ENCODE measurements at places on chromosomes 2 and 18. TPM values are rescaled to one million over a fixed set of nuclear protein-coding genes. Genes with fewer than 3 reads are reported as not detected.

The PHLPP1 gene
- 8.1 TPM for total RNA-seq

The UGT1A3 gene
- not detected for total RNA-seq

The CD226 gene
- 102 TPM for total RNA-seq

The SNORC gene
- 1.3 TPM for total RNA-seq

GRCh38 chr2:15747603-15748471 lies 156.2 kb downstream of the DDX1 start:
- no peaks in the 10 kb centered on the region for H3K4me1 ChIP-seq
- H3K36me3 ChIP-seq = no peaks in the 10 kb centered on the region
- no peak for DNase-seq

DNA sequence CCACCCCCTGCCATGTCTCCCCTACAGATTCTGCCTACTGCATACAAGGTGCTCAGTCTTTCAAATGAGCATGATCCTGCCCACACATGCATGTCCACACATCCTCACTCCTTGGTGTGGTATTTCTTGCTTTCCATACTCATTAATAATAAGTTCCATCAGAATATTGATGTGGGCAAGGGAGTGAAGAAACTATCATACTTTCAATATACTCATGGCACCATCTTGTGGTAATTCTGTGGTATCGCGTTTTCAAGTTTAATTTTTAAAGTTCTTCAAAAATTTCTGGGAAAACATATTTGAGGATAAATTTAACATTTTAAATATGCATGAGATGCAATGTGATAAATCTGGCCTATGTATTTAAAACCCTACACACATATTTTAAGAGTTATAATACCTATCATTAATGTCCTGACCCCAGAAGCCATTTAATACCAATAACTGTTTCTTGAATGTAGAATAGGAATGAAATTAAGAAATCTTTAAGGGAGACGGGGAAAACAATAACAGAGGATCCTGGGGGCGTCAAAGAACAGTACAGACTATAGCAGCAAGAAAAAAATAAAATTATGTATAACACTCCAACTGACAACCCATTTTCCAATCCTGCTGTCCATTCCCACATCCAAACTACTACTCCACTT lies 110.1 kb downstream of the ZNF385B start:
- no peaks in the 10 kb centered on the region for H3K36me3 ChIP-seq
- H3K4me1 ChIP-seq = no peaks in the 10 kb centered on the region
- no peak for DNase-seq
- H3K27ac ChIP-seq = no peak overlapping the region
